Activated CD4-positive, alpha-beta T cell treated with anti-CD3 and anti-CD28 coated beads, Interleukin-2, amount 10 ng/mL, durations not matched to agents 7 days and 5 days (primary cell): ENCODE measurements at places on chromosomes 5 and 9. TPM values are rescaled to one million over a fixed set of nuclear protein-coding genes. Genes with fewer than 3 reads are reported as not detected.
A peak's percentile ranks its signal among the peaks of the same experiment; 100 is the strongest.

DNA sequence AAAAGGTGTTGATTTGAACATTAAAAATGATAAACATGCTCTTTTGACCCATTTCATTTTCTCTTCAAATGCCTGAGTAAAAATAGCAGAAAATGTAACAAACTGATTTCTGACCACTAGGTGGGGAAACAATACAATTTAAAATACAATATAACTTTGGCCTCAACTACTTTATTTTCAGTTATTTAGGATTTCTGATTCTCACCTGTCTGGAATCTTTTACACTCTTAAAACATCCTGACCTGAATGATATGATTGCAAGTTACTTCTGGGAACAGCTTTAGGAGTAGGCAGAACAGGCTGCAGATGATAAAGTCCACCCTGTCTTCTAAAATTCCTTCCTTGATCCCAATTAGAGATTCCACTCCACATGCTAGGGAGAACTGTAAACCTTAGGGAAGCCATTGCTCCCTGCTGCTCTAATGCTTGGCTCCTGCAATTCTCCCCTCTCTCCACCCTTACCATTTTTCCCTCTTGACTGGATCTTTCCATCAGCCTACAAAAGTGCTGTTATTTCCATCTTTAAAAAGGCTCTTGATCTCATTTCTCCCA is 70.3 kb downstream of the FYB1 start:
- H3K27me3 ChIP-seq: no peaks in the 10 kb centered on the region
- H3K4me3 ChIP-seq: no peak overlapping the region
- no peak for DNase-seq

DNA sequence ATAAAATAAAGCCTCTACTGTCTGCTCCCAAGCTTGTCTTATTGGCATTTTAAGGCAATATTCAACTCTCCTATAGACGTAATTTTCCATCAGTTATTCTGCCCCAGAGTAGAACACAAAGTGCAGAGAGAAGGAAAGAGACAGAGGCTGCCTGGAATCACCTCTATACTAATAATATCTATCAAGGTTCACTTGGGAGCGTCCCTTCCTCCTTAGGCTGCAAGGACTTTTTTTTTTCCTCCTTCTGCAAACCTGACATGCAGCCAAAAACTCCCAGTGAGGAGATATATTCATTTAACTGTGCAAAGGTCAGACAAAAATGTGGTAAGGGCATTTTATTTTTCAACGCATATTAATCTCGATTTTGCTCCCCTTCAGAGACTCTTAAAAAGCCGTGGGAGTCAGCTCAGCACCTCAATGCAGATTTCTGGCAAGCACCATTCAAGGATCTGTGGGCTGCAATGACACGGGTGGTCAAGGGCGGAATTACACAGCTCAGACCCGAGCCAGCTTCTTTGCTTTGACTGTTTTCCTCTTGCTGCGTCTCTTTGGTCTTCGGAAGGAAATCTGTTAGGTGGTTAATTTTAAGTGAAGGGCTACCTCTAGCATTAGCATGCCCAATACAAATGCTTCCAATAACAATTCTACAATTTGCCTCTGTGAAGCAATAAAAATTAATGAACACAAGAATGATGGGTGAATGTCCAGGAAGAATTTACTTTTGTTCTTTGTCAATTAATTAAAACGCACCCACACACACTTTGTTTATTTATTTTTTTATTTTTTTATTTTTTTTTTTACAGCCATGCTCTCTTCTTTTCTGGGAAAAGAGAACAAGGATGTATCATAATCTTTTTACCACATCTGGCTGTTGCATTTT is 587.7 kb upstream of the GRAMD2B start:
- H3K27me3 ChIP-seq: no peaks in the 10 kb centered on the region
- H3K36me3 ChIP-seq: no peaks in the 10 kb centered on the region
- H3K4me1 ChIP-seq: no peaks in the 10 kb centered on the region
- H3K4me3 ChIP-seq: no peak overlapping the region
- no peak for DNase-seq

CKMT2 gene
- total RNA-seq: not detected

- H3K4me1 ChIP-seq: no peaks in the 10 kb centered on the region
- H3K36me3 ChIP-seq: no peaks in the 10 kb centered on the region
- no peak overlapping the region for H3K4me3 ChIP-seq
- H3K27me3 ChIP-seq: no peaks in the 10 kb centered on the region
- DNase-seq: no peak
These were observed 469.2 kb upstream of the WWC1 start for GRCh38 chr5:167822241-167822640.

RGS7BP gene
- total RNA-seq: not detected

UBE2QL1 gene
- total RNA-seq: not detected

ARSK gene
- total RNA-seq: 5.1 TPM

DNA sequence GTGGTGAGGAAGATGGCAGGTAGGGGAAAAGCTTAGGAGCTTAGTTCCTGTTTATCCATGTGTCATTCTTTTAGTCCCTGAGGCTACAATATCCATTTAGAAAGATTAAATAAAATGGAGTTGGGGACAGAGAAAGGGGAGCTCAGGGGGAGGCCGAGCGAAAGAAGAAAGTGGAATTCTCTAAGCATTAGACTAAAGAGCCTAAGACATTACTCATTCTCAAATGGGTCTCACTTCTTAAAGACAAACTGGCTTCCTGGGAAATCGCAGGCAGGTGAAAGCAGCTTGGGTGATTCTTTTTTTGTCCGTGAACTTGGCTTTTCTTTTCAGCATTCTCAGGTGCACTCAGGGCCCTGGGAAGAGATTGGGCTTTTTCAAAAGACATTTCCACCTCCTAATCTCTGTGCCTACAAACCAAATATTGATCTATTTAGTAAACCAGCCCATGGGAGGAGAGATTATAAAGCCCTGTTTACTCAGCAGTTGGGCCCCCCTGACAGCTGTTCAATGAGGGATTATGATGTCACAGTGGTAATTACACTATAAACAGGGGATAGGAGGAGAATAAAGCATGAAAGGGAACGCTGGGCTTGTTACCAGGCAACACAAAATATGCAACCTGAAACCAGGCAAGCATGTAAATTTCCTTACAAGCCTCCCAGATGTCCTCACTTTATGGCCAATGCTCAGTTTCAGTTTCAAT is 584.0 kb downstream of the ACTL7B start:
- no peak overlapping the region for H3K4me3 ChIP-seq
- H3K36me3 ChIP-seq: no peaks in the 10 kb centered on the region
- H3K27ac ChIP-seq: no peak overlapping the region
- no peaks in the 10 kb centered on the region for H3K27me3 ChIP-seq

DNA sequence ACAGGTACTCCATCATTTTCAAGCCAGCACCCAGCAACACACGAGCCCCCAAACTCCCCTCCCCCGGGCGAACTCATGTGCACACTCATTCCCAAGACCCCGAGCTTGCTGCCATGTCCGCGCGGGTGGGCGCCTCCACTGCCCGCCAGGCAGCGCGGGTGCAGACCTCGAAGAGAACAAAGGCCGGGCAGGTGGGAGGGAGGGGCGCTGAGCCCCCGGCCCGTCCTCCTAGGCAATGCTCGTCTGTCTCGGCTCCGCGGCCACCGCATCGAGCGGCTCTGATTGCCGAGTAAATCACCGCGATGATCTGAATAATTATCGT is 47.1 kb upstream of the PSD2 start:
- DNase-seq: no peak
- peak overlapping the region; percentile 51 for H3K27ac ChIP-seq
- peaks cover 2% of the 10 kb centered on the region for H3K36me3 ChIP-seq
- peaks cover 19% of the 10 kb centered on the region for H3K4me1 ChIP-seq

GRCh38 chr9:82170866-82171265 is 182.3 kb downstream of the SPATA31D1 start:
- no peak for DNase-seq
- no peaks in the 10 kb centered on the region for H3K27me3 ChIP-seq
- no peak overlapping the region for H3K27ac ChIP-seq
- no peaks in the 10 kb centered on the region for H3K4me1 ChIP-seq
- H3K36me3 ChIP-seq: no peaks in the 10 kb centered on the region

DNA sequence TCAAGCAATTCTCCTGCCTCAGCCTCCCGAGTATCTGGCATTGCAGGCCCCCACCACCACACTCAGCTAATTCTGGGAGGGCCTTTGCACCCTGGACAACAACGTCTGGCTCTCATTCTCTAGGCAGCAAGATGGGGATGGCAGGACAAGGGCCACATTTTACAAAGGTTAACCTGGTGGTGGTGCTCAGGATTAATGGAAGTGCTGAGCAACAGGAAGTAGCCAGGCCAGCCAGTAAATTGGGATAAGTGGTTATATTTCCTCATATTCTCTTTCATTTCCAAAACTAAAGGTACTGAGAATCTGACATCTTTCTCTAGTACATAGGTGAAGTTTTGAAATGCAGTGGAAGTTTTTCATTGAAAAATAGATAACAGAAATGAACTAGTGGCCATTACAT is 24.7 kb upstream of the ASPN start:
- peaks cover 11% of the 10 kb centered on the region for H3K4me1 ChIP-seq
- no peak overlapping the region for H3K4me3 ChIP-seq

DNA sequence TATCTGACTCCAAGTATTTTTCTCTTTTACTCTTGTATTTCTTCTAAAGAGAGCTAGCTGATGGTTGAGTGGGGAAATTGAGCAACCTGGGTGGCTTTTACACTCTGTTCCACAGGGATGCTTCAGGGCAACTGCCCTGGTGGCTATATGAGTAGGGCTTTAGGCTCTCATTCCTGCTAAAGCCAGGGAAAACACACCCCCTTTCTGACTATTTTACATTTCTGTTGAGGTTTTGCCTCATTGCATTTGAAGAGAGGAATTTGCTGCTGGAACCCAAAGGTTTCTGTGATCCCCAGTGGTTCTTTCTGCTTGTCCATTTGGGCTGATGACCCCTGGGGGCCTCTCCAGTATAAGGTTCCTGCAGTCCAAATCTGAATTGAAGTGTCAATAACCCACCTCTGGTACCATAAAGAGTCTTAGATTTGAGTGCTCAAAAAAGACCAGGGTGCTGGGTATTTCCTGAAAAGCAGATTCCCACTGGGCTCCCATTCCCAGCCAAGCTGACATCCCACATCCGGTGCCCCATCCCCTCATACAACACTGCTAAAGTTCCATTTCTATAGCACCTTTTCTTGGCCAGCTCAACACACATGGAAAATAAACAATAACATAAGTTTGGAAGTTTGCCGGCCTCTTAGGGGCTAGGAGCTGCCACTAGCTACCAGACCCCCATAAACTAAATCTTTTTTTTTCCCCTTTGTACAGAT is 59.5 kb downstream of the PAPPA start:
- H3K4me1 ChIP-seq: no peaks in the 10 kb centered on the region
- H3K27ac ChIP-seq: no peak overlapping the region
- H3K4me3 ChIP-seq: no peak overlapping the region
- DNase-seq: no peak
- no peaks in the 10 kb centered on the region for H3K27me3 ChIP-seq

DNA sequence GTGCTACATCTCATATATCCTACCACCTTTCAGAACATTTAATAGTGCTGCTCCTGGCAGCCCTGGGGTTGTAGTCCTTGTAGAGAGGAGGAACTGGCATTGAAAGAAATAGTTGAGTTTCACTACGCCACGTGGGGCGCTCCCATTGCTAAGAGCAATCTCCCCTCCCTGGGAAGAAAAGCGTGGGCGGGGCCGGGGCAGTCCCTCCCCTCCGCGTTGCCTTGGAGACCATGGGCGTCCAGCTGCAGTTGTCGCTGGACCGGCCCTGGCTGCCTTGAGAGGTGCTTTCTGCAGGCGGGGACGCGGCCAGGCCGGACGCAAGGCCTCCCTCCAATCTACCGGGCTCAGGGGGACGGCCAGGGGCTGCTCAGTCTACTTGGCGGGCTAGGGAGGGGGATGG is 368 bp upstream of the CCDC180 start:
- no peaks in the 10 kb centered on the region for H3K4me1 ChIP-seq
- no peak overlapping the region for H3K27ac ChIP-seq
- DNase-seq: no peak
- H3K27me3 ChIP-seq: peaks cover 5% of the 10 kb centered on the region
- H3K36me3 ChIP-seq: no peaks in the 10 kb centered on the region
- H3K4me3 ChIP-seq: no peak overlapping the region

GRCh38 chr5:153491038-153491744 is 721 bp downstream of the GRIA1 start:
- no peak overlapping the region for H3K27ac ChIP-seq
- no peak overlapping the region for H3K4me3 ChIP-seq
- DNase-seq: no peak

PCDHGB6 gene
- not detected for total RNA-seq

DNA sequence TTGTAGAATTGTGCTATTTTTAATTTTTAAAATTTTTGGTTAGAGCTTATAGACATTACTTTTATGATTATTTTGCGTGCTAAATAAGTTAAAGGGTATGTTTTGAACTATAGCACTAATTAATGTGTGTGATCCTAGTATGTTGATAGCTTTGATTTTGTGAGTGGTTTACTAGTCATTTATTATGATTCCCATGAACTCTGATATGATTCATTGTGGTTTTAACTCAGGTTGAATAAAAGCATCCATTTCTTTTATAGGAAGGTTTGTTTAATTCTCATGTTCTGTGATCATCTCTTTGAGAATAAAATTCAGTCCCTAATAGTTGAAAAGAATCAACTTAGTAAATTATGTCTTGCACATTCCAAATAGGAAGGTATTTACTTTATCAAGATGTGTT is 22.5 kb downstream of the C5orf22 start:
- no peak overlapping the region for H3K4me3 ChIP-seq
- H3K27ac ChIP-seq: no peak overlapping the region
- DNase-seq: no peak
- H3K36me3 ChIP-seq: peaks cover 46% of the 10 kb centered on the region
- H3K27me3 ChIP-seq: no peaks in the 10 kb centered on the region
- no peaks in the 10 kb centered on the region for H3K4me1 ChIP-seq

PALM2AKAP2 gene
- total RNA-seq: not detected

DNA sequence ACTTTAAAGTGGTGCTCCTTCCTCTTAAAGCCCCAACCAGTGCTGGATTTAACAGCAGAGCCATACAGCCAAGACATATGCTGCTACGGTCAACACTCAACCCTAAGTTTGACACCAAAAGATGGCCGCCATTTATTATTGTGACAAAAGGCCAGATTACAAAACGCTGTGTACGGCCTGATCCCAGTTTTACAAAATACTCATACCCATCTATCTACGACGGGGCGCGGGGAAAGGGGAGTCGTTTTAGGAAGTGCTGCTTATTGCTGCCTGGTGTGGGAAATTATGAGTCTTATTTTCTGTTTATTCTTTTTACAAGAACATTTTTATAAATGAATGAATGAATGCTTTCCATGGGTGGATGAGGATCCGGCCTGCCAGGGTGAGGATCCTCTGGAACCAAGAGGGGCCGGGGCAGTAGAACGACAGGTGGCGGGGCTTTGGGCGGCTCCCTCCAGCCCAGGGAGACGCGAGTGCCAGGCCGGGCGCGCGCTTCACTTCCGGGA is 457 bp upstream of the IDNK start:
- peak; percentile 66 for DNase-seq
- H3K27me3 ChIP-seq: peaks cover 7% of the 10 kb centered on the region
- H3K36me3 ChIP-seq: peaks cover 16% of the 10 kb centered on the region
- peak overlapping the region; percentile 86 for H3K4me3 ChIP-seq
- H3K27ac ChIP-seq: peak overlapping the region; percentile 99

- no peak overlapping the region for H3K27ac ChIP-seq
- no peak for DNase-seq
- H3K4me3 ChIP-seq: no peak overlapping the region
- H3K27me3 ChIP-seq: peaks cover 17% of the 10 kb centered on the region
- H3K4me1 ChIP-seq: no peaks in the 10 kb centered on the region
- no peaks in the 10 kb centered on the region for H3K36me3 ChIP-seq
These were observed 174.8 kb upstream of the CLINT1 start for GRCh38 chr5:158033724-158034123.
